Left kidney (tissue), 8 donors: ENCODE measurements at places on chromosomes 5 and 9. TPM values are rescaled to one million over a fixed set of nuclear protein-coding genes. Genes with fewer than 3 reads are reported as not detected.

The RAD50 gene
- 57.1 TPM for polyA plus RNA-seq

The IFNA21 gene
- polyA plus RNA-seq, result not detected

The DAP gene
- 118 TPM for polyA plus RNA-seq

The PTPRD gene
- 145 TPM for polyA plus RNA-seq

The PLEKHG4B gene
- 15.0 TPM for polyA plus RNA-seq

The KLHL9 gene
- polyA plus RNA-seq, result 53.7 TPM

The SHISAL2B gene
- 0.27 TPM for polyA plus RNA-seq

The DNAI1 gene
- polyA plus RNA-seq, result 3.0 TPM

The CARD6 gene
- polyA plus RNA-seq, result 3.1 TPM

The ECSCR gene
- 21.9 TPM for polyA plus RNA-seq

The ADAMTSL1 gene
- polyA plus RNA-seq, result 16.3 TPM

The HTR4 gene
- not detected for polyA plus RNA-seq

The FOXI1 gene
- 4.8 TPM for polyA plus RNA-seq

The PCDHGA3 gene
- polyA plus RNA-seq, result 2.9 TPM

The BARHL1 gene
- not detected for polyA plus RNA-seq

The RNF38 gene
- polyA plus RNA-seq, result 56.3 TPM

The PKD2L2 gene
- polyA plus RNA-seq, result 0.48 TPM

The NMUR2 gene
- polyA plus RNA-seq, result 0.15 TPM

The CMYA5 gene
- 26.4 TPM for polyA plus RNA-seq

The AK8 gene
- polyA plus RNA-seq, result 3.9 TPM

The RNF14 gene
- polyA plus RNA-seq, result 66.6 TPM

The CNTNAP3B gene
- 17.5 TPM for polyA plus RNA-seq

The TAF11L5 gene
- not detected for polyA plus RNA-seq

The STK32A gene
- polyA plus RNA-seq, result 23.9 TPM

The CNTNAP3 gene
- 6.6 TPM for polyA plus RNA-seq

The CD72 gene
- 3.6 TPM for polyA plus RNA-seq

The LECT2 gene
- polyA plus RNA-seq, result 5.2 TPM

The CXXC5 gene
- 191 TPM for polyA plus RNA-seq
